T-cell (primary cell): ENCODE measurements at places on chromosomes 6 and 20.

GRCh38 chr6:42963855-42964605 is 3.5 kb downstream of the GNMT start:
- DNase-seq, result no peak

- no peak for DNase-seq
Observed at GRCh38 chr6:154613137-154613676, 102.7 kb upstream of the CNKSR3 start.

DNA sequence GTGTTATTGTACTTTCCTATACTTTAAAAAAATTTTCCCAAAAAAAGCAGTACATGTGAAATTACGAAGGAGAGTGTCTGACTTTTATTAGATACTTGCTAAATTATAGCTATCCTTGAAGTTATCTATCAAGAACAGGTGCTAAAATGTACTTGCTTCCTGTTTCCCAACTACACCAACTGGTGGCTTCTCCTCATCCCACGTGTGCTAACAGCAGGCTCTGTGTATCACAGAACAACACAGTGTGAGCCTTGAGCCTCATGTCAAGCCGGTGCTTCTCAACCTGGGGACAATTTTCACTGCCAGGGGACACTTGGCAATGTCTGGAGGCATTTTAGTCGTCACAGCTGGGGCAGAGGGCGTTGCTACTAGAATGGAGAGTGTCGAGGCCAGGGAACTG is 36.2 kb upstream of the CDYL start:
- DNase-seq, result no peak

GRCh38 chr6:169689287-169689686 is 12.5 kb downstream of the WDR27 start:
- DNase-seq, result no peak

- no peak for DNase-seq
Observed at GRCh38 chr20:38599410-38599882, 2.2 kb upstream of the ARHGAP40 start.

GRCh38 chr20:61954276-61955021 is 111.2 kb downstream of the TAF4 start:
- no peak for DNase-seq

DNA sequence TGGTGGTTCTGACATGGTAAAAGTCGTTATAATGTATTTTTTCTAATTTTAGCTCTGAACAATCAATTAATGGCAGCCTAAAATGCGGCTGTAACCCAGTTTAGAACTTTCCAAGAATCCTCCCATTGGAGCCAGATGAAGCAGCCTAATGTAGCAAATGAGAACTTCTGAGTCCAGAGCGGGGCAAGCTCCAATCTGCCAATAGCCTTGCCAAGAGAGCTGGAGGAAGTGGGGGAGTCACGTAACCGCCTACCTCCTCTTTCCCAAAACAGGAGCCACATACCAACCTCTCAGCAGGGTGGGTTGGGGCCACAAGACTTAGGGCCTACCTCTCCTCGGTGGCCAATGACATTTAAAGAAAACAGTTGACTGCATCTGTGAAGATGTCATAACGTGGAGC is 230.6 kb downstream of the SOD2 start:
- no peak for DNase-seq

DNA sequence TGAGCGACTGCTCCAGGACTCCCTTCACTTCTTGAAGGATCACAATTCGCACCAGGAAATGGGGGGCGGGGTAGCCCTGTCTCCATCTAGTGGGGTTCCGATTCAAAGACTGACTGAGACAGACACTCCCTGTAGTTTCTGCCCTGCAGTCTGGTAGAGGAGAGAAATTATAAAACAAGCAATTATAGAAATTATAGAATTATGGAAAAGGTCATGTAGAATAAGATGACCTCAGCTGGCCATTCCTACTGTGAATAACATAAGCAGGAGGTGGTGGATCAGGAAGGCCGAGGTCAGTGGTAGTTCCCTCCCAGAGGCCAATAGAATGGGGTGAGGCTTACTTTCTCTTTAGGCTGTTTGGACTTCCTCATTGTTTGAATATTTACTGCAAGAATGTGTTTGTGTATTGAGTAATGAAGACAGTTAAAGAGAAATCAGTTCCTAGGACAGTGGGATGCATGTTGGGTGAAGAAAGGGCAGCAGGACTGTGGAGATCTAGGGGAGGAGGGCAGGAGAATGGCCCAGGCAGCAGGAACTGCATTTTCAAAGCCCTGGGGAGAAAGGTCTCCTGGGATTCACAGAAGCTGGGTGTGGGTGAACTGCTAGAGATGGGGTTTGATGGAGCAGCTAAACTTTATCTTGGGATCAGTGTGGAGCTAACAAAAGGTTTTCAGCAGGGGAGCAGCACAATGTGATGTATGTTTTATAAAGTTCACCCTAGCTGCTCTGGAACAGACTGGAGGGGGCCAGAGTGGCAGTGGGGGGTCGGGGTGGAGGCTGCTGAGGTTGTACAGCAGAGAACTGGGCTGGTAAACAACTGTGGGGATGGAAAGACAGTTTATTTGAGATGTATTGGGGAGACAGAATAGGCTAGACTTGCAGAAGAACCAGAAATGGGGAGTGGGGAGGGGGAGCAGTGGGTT is 2.1 kb downstream of the ZNF341 start:
- no peak for DNase-seq

DNA sequence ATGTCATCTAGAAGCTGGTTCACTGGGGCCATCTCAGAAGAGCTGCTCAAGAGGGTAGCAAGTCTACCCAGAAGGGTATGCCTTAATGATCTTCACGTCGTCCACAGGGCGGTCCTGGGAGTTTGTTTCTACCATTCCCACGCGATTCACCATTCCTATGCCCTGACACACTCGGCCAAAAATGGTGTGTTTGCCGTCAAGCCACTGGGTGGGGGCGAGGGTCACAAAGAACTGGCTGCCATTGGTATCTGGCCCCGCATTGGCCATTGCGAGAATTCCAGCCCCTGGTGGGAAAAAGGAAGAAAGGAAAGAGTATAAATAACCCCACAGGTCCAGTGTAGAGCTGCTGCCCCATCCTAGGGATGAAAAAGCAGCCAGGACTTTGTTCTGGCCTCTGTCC is 16.5 kb upstream of the CPNE5 start:
- no peak for DNase-seq

DNA sequence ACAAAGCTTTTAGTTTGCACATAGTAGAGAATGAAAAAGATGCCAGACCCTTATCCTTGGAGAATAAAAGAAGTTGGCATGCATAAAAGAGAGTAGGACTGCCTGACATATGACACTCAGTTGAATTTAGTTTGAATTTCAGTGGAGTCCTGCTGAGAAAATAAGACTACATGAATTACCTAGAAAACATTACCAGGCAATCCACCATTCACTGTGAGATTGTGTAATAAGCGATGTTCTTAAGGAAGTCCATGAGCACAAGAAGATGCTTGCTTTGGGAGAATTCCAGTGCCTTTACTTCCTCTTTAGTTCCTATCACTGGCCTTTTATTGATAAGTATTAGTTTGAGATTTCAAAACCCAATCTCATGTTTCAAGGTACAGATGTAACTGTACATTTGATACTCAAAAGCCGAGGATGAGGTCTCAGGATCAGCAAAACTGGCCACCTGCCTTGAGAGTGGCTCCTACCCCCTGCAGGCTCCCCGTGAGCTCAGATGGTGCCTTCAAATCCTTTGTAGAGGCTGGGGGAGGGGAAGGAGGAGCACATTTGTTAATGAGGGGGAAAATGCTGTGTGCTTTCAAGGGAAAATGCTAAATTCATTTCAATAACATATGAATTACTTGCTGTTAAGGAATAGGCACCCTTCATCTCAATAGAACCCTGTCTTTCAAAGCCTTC is 11.2 kb upstream of the UNC93A start:
- no peak for DNase-seq

DNA sequence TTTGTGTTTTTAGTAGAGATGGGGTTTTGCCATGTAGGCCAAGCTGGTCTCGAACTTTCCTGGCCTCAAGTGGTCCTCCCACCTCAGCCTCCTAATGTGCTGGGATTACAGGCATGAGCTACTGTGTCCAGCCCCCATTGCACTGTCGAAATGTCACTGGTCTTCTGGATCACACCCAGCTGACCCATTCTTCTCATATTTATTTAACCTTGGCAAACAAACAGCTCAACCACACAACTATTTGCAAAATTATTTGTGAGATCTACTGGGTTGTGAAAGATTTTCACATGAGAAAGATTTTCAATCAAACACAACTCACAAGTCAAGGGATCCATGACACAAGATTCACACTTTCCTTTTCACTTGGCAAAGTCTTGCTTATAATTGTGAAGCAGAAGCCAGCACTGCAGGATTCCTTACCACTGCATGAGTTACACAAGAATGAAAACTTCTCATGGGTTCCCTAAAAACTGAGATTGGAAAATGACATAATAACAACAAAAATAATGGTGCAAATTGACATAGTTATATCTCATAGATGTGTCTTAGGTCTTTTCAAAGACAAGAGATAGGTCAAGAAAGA is 2.0 kb upstream of the CST9L start:
- DNase-seq, result no peak

GRCh38 chr6:5151955-5152401 is 66.8 kb downstream of the PPP1R3G start:
- DNase-seq, result no peak

DNA sequence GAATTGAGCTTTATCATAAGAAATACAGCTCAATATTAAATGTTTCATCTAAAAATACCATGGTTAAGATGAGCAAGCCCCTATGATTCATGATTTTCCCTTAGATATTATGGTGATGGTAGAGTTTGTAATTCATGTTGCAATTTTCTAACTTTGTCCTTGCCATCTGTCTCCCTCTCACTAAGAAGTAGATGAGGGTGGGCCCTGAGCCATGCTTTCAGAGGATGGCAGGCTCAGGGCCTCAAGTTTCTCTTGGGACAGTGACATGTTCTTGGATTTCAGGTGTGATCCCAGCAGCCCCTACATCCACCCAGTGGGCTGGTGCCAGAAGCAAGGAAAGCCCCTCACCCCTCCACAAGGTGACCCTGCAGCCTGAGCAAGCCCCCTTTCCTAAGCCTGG is 25.6 kb downstream of the L3MBTL1 start:
- DNase-seq, result no peak

- DNase-seq, result peak; percentile 66
Observed at GRCh38 chr20:53216856-53217576, 244.9 kb downstream of the TSHZ2 start.

GRCh38 chr6:81381382-81381916 is 371.0 kb downstream of the TENT5A start:
- DNase-seq, result no peak

GRCh38 chr6:33856031-33856590 is 52.3 kb upstream of the MLN start:
- DNase-seq, result no peak

DNA sequence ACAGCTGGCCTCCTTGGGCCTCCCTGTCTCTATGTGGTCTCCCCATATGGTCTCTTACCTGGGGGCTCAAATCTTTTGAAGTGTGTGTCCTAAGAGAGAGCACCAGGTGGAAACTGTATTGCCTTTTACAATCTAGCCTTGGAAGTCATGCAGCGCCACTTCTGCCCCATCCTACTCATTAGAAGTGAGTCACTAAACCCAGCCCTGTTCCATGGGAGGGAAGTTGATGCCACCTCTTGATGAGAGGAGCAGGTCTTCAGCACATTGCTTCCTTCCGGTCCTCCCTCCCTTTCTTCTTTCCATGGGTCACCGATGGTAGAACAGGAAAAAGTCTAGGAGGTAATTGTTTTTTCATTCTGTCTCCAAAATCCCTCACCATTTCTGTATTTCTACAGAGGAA is 156.3 kb downstream of the FOXA2 start:
- no peak for DNase-seq

GRCh38 chr20:35347011-35347410 is 54.8 kb upstream of the FAM83C start:
- DNase-seq, result no peak

GRCh38 chr6:87154641-87154992 is 748 bp upstream of the ZNF292 start:
- DNase-seq, result no peak

DNA sequence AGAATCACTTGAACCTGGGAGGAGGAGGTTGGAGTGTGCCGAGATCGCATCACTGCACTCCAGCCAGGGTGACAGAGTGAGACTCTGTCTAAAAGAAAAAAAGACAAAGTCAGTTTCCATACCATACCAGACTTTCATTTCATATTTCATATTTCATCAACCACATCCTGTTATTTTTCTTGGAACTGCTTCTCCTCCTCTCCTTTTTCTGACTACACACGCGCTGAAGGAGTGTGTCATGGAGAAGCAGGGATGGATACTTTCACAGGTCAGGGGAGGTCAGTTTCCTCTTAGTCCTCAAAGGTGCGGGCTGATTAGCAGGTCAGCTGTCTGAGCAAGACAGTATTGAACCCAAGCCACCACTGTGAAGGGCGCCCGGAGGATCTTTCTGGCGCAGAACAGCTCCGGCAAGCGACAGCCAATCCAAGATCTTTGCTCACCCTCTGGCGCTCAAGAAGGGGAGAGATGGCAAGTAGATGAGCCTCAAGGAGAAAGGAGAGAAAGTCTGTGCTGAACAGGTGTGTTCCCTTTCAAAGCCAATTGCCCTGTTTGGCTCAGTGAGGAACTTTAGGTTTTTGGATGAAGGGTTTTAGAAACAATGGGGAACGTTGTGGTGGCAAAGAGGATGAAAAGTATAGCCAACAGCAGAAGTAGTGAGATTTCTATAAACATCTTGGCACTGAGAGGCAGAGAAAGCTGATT is 18.9 kb upstream of the SYNJ2 start:
- DNase-seq, result no peak

DNA sequence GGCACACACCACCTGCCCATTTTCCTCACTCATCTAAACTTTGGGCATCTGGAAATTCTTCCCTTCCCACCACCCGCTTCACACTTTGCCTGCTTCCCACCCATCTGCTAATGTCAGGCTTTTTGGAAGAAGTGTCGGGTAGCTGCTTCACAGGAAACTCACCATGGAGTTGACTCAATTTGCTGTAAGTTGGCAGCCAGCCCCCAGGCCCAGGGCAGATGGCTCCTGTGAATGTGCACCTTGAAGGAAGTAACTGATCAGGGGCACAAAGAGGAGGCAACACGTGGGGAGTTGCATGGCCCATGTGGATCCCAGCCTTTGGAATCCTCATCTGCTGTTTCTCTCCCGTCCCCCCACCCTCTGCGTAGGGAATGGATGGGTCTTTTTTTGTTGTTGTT is 87.3 kb downstream of the PPP1R14C start:
- DNase-seq, result no peak

DNA sequence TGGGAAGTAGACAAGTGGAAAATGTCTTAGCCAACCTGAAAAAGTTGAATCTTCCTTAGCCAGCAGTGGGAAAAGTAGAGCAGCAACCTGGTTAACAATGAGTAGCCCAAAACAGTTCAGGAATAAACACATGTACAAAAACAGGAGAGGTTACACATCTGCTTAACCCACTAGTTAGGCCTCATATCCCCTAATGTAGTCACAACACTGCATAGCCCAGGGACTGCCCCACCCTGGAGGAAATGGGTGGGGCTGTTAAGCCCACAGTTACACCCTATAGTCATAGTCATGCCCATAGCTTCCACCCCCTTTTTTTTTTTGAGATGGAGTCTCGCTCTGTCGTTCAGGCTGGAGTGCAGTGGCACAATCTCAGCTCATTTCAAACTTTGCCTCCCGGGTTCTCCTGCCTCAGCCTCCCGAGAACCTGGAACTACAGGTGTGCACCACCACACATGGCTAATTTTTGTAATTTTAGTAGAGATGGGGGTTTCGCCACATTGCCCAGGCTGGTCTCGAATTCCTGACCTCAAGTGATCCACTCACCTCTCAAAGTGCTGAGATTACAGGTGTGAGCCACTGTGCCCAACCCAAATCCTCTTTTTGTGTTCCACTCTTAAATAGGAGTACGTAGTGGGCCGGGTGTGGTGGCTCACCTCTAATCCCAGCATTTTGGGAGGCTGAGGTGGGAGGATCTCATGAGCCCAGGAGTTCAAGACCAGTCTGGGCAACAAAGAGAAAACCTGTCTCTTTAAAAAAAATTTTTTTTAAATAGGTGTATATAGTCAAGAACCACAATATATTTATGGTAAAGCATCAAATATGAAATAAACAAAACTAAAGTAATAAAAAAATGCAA is 24.5 kb downstream of the ILRUN start:
- peak; percentile 81 for DNase-seq
